Cardiac fibroblast (primary cell): ENCODE measurements at places on chromosomes 13 and 19.
A peak's percentile ranks its signal among the peaks of the same experiment; 100 is the strongest.

DNA sequence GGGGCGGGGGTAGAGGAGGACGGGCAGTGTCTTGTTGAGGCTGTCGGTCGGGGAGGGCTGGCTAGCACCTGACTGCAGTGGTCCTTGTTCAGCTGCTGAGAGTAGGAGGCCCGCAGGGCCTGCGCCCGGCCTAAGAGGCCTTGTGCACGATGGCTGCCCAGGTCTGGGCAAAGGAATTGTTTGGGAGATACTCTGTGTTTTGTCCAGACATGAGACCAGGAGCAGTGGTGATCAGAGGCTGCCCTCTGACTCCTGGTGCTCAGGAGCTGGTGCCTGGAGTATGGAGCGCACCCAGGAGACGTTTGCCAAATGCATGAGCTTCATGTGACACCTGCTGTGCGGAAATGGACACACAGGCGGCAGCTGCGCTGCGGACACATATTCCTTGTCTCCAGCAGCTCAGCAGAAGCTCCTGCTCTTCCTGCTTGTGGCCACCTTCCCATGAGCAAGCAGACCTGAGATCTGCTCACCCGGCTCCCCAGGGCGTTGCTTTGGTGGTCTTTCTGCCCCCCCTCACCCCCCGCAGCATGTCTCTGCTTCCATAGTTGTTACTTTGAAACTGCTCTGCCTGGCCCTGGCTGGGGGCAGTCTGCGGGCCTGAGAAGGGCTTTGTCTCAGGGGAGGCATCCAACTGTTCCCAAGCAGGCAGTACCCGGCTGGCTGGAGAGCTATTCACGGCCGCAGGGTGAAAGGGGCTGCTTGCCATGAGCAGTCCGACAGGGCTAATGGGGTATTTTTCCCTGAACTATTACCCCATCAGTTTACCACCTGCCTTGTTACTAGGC, 163.9 kb downstream of the TEX29 start:
- DNase-seq = no peak

DNA sequence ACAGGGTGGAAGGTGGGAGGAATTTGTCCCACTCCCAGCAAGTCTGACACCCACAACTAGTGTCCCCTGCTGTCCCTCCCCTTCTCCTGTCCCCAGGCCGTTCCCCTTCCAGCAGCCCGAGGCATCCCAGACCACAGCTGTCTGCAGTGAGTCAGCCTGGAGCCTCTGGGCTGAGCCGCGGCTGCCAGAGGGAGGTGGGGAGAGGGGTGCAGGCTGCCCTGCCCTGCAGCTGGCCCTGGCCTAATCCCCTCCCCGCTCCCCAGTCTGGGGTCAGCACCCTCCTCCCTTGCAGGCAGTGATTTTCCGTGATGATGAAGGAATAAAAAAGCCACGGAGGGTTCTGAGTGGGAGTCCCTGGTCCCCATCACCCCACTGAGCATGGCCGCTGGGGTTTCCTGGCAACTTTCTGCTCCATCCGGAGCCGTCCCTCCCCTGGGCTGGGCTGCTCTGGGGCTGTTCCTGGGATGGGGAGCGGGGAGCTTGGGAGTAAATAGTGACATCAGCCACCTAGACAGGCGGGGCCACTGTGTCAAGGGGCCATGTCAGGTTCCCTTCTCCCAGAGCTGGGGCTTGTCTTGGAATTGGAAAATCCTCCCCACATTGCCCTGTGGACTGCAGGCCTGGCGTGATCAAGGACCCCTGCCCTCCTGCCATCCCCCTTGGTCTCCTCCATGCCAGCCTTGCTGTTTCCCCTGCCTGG, 16.8 kb downstream of the SPC24 start:
- DNase-seq = peak; percentile 83

DNA sequence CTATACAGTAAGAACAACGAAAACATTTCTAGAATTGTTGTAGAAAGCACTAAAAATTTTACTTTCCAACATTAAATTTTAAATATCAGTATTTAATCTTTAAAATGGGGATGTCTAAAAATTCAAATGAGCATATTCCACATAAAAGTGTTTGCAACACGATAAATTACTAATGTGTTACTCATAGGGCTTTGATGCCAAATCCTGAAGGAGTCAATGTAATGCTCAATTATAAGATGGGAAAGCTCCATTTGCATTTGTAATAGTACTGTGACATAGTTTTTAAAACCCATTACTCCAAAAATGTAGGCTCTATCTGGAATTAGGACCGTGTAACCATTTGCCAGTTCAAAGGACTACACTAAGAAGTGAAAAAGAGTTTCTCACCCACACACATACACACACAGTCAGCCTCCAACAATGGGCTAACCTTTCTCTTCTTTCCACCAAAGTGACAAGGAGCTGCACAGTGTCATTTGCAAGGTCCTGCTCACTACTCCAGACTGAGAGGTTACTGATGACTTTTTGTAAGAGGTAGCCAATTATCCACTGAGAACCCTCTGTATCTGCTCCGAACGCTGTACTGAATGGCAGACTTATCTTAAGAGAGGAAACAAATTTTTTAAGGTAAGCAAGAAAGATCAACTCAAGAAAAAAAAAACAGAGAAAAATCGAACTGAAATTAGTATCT, 26.1 kb upstream of the EEF1AKMT1 start:
- peak; percentile 51 for DNase-seq

GRCh38 chr19:15378534-15379082, 979 bp downstream of the AKAP8 start:
- DNase-seq = peak; percentile 61
